ENCODE measurements at places on chromosomes 12 and 14.

DNA sequence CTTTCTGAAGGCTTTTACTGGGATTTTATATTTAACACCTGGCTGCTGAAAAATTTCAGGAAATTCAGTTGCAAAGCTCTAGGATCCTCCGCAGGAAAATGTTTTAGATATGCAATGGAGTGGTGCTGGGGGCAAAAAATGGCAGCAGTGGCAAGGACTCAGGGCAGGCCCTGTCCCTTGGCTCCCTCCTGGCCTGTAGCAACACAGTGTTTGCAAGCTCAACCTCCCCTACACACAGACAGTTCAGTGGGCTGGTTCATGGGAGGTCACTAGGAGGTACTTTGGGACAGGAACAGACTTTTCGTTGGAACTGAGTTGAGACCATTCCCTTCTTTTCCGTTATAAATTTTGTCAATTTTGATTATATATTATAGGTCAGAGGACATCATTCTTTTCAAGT is 270.4 kb downstream of the ADAMTS20 start:
- DNase-seq = no peak

GRCh38 chr14:87785897-87786296 is 207.1 kb downstream of the GALC start:
- no peak for DNase-seq

DNA sequence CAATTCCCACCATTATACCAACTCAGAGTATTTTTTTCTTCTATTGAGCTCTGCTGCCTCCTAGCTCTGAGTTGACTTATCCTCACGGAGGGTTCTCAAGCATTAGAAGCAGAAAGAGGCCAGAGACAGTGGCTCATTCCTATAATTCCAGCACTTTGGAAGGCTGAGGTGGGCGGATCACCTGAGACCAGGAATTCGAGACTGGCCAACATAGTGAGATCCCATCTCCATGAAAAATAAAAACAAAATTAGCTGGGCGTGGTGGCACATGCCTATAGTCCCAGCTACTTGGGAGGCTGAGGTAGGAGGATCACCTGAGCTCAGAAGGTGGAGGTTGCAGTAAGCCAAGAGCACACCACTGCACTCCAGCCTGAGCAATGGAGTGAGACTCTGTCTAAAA is 21.0 kb downstream of the HPD start:
- DNase-seq = no peak

GRCh38 chr12:115404761-115405470 is 720.9 kb upstream of the TBX3 start:
- no peak for DNase-seq

GRCh38 chr12:64085154-64085553 is 136.9 kb downstream of the KICS2 start:
- no peak for DNase-seq

GRCh38 chr14:61621444-61621843 is 73.9 kb upstream of the HIF1A start:
- DNase-seq = no peak

DNA sequence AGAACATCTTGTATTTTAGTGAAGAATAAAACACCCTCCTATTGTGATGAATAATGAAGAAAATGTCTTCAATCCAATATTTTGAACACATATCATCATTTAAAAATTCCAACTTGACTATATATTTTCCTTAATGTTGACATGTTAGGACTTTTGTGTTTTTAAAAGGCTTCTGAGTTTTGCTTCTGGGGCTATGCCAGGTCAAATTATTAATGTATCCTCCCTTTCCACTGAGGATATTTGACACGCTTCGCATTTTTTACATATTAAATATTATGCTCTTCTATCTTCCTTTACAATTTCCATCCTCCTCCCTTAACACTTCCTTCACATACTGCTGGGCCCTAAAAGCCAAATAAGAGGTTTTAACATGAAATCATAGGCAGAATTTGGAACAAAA is 20.6 kb downstream of the RERG start:
- no peak for DNase-seq
